Small intestine (tissue), 16 donors: ENCODE measurements at places on chromosomes 6 and 20.
A peak's percentile ranks its signal among the peaks of the same experiment; 100 is the strongest.

- DNase-seq = no peak
Measured at GRCh38 chr6:12125396-12125795, 113.3 kb downstream of the HIVEP1 start.

DNA sequence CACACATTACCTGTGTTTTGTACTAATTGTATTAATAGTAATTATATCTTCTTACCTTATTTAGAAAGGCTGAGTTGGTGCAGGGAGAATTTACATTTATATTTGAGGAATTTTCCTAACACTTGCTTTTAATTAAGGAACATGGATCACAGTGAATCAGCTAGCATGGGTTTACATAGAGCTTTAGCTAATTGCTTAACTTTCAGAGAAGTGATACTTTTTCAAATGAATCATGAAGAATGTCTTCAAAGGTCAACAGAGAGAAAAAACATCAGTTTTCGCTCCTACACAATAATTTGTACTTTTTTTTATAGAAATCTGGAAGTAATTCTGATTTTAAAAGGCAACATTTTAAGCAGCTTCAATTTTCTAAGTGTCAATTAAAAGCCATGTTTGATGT is 195.0 kb upstream of the HEY2 start:
- no peak for DNase-seq

DNA sequence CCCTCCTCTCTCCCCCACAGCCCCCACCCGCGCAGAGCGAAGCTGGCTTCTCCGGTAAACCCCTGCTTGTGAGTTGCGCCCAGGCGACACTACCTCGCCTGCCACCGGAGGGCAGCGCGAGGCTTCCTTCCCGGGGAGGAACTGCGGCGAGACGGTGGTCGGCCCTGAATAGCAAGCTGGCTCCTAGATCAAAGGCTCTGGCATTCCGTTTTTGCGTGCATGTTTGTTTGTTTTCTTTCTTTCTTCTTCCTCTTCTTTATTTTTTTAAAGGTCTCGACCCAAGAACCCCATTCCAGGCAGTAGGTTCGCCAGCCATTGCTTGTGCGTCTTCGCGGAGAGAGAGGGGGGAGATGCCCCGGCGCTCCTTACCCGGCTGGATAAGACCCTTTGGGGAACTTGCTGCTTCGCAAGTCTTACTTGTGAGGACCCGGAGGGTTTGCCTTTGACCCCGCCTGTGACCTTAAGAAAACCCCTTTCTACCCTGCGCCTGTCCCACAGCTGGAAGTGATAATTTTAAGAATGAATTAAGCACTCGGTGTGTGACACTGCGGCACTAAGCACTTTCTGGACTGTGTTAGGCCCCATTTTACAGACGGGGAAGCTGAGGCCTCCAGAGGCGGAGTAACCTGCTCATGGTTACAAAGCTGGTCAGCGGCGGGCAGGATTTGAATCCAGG is 92.7 kb upstream of the SIRPA start:
- peak; percentile 35 for DNase-seq

DNA sequence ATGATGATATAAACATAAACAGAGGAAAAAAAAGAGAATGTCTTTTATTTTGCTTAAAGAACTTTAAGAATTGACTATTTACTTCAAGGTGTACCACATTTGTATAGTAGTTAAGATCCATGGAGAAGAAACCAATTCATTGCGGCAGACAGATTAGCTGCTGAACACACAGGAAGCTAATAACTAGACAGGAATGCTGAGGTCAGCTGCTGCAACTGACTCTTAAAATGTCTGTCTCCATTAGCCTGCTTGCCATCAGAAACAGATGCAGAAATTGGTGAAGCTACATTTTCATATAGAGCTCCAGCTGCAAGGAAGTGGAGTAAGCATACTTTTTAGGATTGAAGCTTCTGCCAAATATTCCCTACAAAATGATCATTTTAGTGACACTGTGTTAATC is 939.5 kb downstream of the EPHA7 start:
- no peak for DNase-seq

DNA sequence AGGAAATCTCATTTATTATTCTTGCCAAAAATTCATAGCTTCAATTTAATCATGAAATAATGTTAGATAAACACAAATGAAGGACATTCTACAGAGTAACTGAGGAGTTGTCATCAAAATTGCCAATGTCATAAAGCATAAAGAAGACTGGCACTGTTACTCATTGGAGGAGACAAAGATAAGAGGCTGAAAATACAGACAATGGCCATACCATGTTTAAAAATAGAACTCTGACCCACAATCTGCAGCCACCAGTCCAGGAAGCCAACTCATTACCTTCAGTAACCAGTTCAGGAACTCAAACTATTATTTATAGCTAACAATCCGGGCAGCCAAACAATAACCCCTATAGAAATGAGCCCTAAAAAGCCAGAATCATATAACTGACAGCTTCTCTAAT is 795.6 kb downstream of the TENT5A start:
- no peak for DNase-seq

DNA sequence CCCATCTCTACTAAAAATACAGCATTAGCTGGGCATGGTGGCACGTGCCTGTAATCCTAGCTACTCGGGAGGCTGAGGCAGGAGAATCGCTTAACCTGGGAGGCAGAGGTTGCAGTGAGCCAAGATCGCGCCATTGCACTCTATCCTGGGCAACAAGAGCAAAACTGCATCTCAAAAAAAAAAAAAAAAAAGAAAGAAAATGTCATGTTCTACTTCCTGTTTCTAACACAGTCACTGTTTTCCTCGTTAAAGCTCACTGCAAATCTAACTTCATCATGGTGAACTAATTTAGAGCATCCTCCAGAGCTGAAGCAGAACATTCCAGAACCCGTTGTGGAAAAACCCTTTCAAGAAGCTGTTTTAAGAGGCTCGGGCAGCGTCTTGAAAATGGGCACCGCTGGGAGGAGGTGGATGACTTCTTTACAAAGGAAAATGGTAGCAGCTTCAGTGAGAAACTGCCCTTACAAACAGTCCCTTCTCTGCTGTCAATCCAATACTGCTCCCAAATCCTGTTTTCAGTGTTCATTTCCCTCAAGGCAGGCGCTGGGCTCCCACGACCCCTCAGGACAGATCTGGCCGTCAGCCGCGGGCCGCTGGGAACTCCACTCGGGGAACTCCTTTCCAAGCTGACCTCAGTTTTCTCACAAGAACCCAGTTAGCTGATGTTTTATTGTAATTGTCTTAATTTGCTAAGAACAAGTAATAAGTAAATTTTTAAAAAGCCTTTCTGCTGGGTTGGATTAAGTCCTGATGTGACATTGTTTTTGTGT is 12.5 kb downstream of the CTSZ start:
- DNase-seq = no peak

DNA sequence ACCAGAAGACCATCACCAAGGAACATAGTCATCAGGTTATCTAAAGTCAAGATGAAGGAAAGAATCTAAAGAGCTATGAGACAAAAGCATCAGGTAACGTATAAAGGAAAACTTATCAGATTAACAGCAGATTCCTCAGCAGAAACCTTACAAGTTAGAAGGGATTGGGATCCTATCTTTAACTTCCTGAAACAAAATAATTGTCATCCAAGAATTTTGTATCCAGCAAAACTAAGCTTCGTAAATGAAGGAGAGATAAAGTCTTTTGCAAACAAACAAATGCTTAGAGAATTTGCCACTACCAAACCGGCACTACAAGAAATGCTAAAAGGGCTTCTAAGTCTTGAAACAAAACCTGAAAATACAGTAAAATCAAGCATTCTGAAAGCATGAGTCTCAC is 71.0 kb downstream of the HECA start:
- no peak for DNase-seq

DNA sequence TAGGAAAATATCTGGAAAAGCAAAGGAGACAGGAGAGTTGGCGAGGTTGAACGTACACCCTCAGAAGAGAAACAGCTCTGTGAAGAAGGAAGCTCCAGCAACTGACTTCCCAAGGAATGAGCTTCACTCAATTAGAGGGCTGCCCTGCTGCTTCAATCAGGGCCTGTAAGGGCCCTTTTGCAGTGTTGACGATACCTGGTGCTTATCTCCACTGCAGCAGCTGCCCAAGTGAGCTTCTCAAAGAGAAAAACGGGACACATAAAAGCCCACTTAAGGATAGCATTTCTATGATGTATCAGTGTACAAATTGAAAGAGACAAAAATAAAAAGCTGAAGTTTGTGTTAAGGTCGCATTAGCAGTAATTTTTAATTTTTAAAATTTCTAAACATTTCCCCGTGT is 16.4 kb downstream of the SEC63 start:
- no peak for DNase-seq

DNA sequence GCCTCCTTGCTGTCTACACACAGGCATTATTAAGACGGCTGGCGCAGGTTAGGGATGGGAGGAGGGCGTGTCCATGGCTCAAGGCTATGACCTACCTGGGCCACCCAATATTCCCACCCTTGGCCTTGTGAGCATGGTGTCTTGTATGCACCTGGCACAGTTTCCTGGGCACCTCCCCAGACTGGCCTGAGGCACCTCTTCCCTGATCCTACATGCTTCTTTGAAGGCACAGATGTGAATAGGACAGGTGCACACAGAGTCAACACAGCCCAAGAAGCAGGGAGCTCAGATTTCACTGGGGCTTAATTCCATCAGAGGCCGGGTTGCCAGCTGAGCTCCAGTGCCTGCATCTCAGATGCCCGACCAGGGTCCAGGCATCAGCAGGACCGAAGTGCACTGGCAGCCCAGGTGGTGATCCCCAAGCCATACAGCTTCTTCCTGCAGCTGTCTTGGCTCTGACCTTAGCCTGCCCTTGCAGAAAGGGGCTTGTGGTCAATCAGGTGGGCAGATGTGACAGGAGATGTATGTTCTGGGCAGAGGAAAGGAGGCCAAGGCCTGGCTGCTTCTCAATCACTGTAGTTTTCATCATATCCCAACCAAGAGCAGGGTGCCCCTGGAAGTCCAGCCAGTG is 287.7 kb downstream of the CLIC5 start:
- no peak for DNase-seq

- no peak for DNase-seq
Measured at GRCh38 chr6:107959392-107959791, 1.4 kb upstream of the SEC63 start.

DNA sequence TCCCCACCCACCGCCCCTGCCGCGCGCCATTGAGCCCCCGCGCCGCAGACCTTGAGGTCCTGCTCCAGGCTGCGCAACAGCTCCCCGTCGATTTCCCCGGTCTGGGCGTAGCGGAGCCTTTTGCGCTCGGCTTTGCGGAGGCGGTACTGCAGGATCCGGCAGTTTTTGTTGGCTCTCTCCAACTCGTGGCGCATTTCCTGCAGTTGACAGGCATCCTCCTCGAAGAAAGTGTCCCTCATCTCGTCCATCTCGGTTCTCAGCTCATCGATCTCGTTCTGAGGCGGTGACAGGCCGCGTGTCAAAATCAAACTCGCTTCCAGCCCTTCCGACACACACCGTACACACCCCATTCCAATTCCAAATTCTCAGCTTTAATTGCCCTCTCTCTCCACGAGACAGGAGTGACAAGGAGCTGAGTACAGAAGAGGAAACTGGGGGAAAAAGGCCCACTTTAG is 4.3 kb downstream of the MTCL3 start:
- DNase-seq = no peak

DNA sequence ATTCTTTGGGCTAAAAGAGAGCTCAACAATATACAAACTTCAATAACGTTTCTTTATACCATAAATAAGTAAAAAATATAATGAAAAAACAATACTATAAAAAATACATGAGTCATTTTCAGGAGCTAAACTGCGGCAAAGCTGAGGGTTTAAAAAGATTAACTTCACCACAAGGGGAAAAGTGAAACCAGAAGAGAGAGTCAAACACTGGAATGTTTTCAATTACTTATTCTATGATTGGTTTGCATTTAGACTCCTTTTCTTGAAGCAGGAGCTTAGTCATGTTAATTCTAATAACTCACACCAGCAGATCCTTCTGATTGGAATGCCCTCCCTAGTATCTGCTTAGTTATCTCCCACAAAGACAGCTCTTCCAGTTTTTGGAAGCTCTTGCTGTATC is 627.3 kb downstream of the UTRN start:
- no peak for DNase-seq

DNA sequence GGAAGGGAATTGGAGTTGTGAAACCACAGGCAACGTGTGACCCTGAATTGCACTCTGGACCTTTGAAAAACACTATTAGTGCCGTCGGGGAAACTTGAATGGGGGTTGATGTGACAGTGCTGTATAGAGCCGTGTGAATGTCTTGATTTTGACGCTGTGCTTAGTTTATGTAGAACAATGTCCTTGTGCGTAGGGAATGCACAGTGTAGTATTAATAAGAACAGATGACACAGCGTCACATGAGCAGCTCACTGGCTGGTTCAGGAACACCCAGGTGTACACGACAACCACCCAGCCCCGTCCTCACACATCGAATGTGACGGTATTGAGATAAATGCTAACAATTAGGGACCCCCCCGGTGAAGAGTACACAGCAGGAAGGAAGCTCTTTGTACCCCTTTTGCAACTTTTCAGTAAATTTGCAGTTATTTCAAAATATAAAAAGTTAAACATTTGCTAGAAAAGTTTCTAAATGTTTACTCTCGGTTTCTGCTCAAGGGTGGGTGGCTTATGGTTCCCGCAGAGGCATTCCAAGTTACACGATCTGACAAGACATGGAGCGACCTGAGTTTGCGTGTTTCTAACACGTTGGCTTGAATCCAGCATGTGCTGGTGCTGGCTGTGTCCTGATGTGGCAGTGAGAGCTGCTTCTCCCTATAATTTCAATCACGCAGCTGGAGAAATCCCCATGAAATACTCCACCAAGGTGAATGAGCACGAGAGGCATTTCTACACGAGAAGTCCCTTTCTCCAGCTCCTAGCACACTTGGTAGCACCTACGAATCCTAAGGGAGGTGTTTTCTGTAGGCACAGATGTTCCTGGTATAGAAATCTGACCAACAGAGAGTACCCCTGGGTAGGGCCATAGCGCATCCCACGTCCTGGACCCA is 208.0 kb upstream of the EXOC2 start:
- DNase-seq = peak; percentile 49

DNA sequence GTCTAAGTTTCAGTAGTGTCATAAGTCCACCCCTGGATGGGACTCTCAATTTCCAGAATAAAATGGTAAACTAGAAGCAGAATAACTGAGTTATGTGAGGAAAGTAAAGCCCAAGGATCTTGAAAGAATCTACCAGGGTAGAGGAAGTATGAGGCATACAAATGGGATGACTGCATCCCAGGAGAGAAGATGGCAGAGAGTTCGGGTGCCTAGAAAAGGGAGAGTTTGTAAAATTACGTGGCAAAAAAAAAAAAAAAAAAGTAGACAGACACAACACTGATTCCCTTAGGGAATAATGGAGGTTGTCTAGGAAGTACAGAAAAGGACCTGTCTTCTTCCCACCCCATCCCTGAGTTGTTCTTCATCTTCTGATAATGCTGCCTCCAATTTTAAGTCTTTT is 3.4 kb downstream of the GABBR1 start:
- DNase-seq = no peak

- DNase-seq = peak; percentile 13
Measured at GRCh38 chr20:56604673-56605072, 24.4 kb upstream of the TFAP2C start.
